ENCODE measurements at places on chromosomes 5 and 9.

GRCh38 chr9:86788456-86788855 is 158.8 kb downstream of the GAS1 start:
- no peak for DNase-seq

- no peak for DNase-seq
These were observed 93.0 kb upstream of the NIPAL4 start for GRCh38 chr5:157366741-157367674.

DNA sequence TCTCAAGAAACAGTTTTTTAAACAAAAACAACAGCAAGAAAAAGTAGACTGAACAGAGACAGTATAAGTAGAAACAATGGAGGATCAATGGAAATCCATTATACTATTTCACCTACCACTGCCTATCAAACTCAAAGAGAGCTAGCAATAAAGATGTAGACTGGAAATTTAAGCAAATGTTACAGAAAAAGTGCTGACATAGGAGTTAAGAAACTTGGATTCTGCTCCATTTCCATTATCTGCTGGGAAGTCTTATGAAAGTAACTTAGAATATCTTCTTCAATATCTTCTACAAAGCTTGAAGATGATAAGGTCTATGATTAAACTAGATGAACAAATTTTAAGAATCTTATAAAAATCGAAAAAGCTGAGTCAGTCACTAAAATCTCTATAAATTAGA is 1469.8 kb upstream of the C9orf72 start:
- DNase-seq, result no peak

DNA sequence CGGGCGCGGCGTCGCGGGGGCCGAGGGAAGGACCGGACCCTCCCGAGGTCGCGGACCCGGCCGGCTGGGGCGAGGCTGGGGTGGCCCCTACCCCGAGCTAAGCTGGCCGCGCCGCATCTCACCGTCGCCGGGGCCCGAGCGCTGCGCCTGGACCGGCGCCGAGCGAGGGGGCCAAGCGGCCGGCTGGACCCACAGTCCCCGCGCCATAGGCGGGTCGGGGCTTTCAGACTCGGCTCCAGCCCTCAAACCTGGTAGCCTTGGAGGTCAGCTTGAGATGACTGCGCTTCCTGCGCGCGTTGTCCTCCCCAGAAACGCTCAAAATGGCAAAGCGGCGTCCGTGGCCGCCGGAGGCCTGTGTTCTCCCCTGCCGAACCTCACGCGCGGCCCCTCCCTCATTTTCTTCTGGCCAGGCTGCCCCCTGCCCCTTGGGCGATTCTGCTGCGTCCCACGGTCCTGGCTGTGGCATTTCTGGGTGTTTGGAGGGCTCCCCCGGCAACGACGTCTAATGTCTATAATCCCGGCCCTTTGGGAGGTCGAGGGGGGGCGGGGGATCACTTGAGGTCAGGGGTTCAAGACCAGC is 8.7 kb upstream of the GRIN1 start:
- no peak for DNase-seq

DNA sequence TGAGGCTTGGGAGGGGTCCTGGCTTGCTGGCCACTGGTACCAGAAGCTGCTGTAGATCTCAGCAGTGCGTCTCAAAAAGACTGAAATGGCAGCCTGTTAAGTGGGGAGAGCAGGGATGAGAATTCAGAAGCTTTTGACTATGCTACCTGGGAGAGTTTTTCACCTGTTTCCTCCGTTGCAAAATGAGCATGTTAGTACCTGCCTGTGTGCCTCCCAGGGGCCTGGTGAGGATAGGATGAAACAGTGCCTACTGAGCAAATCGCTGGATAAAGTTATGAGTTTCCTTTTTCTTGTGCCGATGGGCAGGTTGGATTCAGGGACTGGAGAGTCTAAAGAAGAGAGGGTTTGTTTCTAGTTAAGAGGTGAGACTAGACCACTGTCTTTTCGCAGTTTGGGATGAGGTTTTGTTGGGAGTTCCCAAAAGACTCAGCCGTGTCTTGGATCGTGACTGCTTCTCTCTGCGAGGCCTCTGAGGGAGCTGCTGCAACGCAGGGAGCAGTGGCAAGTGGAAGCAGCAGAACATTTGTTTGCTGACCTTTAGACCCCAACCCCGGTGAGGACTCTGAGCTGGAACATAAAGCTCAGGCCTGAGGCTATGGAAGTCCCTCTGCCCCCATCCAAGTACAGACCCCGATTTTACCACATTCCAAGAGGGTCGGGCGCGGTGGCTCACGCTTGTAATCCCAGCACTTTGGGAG is 1.4 kb downstream of the RALGPS1 start:
- DNase-seq, result no peak

DNA sequence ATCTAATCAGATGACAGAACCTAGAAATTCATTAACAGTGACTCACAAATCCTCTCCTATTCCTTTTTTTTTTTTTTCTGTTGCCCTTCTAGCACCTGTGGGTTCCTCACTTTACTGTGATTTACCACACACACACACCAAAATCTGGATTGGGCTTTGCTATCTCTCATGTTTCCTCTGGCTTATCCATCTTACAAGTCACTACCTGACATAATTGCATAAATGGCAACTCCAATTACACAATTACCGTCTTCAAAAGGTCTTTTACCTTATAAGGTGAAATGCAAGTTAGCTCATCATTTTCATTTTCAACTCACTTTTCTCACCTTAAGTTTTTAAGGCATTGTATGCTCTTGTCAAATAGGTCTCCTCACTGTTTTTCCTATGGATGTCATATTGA is 426.3 kb upstream of the MEF2C start:
- no peak for DNase-seq

DNA sequence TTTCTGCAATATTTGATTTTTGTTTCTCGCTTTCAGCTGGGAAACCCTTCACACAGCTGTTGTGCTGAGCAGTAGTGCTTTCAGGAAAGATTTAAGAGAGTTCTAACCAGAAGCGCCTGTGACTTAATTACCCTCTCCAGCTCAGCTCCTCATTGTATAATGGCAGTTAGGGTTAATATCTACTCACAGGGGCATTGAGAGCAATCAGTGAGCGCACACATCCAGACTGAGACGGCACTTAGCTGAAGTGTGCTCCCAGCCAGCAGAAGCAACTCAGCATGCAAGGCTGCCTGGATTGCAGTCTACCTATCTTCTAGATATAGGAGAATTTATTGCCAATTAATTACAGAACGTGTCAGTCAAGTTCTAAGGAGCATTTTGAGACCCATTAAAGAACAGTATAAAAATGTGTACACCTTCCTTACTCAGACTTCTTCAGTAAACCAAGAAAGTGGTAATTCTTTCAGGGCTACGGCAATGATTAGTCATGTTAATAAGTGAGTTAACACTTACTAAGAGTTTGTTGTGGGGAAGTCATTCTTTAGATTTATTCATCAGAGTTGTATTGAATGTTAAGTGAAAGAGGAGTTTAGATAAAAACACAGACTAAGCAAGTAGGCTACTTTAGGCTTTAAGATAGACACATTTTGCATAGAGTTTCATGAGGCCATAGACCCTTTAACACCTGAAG is 111.7 kb upstream of the PCAT7 start:
- DNase-seq, result no peak

All from stimulated activated CD4-positive, alpha-beta T cell treated with anti-CD3 and anti-CD28 coated beads, Interleukin-15, amount 100 ng/mL, for 1 hour (primary cell).